Stimulated activated CD4-positive, alpha-beta T cell treated with anti-CD3 and anti-CD28 coated beads, Interleukin-12 subunit alpha, Interleukin-12 subunit beta, amount 100 ng/mL, for 24 hours (primary cell): ENCODE measurements at places on chromosomes 13 and 19.

DNA sequence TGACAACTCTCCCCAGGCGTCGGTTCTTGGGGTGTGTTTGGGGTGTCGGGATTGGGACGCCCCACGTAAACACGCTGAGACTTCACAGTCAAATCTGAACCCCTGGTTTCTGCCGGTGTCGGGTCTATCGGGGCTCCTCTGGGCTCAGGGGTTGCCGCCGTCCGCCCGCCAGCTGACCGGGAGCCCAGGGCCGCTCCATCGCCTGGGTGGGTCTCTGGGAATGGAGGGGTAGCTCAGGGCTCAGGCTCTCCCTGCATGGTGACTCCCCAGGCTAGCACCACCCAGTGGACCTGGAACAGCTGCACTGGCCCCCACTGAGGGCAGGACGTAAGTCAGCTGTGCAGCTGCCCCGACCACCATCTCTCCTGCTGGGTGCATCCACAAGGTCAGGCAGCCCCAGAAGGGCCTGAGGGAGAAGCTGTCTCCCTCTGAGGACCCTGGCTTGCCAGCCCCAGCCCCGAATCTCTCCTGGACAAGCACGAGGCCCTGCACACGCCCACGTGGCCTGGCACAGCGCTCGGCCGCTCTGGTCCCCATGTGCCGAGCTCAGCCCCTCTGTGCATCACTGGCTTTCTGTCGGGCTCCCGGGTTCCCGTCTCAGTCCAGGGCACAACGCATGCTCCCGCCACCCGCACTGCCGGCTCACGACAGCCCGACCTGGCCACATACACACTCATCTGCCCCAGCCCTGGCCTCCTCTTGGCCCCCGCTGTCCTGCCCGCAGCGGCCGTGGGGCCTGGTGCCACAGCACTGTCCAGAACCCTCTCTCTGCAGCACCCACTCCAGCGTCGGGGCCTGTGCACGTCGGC, 6.1 kb downstream of the RNF126 start:
- no peak for DNase-seq

DNA sequence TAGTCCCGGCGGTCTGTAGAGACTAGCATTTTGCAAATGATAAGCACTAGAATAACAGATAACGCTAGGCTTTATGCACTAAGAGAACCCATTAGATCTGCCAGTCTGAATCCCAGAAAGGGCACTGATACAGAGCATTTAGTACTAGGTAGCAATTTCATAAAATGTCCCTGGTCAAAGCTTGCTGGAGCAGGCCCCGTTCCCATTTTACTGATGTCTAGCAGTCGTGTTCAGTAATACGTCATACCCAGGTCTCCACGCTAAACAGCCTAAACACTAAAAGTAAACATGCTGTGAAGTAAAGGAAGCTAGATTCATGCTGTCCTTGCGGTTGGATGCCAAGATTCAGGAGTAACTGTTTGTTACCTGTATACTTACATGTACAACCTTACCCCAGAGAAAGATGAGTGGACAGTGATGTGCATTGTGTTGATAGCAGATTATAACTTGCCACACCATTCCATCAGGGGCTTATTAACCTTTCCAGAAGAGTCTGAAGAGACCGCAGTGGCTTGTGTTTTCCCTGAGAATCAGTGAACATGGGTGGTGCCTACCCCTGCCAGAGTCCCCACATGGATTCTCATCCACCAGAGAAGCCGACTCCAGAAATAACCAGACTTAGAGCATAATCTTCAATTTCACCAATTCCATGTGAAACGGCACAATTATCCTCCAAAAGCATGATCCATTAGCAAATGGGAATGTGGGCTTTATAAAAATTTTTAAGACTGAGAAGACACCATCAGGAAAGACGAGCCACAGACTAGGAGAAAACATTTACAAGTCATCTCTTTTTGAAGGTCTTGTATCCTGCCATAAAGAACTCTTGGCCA, 3.4 kb upstream of the RPS11 start:
- DNase-seq, result no peak

- DNase-seq, result no peak
Measured at GRCh38 chr13:25455146-25455545, 83.4 kb downstream of the ATP8A2 start.

- DNase-seq, result no peak
Measured at GRCh38 chr13:99217461-99218110, 16.9 kb downstream of the UBAC2 start.

DNA sequence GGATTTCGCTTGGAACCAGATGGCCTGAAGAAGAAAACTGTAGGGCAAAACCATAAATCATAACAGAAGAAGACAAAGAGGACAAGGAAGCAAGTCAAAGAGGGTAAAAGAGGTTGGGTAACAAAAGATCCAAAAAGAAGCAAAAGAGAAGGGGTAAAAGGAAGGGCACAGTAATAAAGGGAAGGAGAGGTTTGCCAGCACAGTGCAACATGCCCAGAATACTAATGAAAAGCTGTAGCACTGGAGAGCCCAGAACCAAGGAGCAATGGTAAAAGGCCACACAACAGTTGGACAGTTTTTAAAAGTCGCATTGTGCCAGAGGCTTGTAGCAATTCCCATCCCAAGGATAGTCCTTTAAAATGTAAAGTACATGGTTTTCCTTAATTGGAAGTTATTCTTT, 506.6 kb downstream of the PCDH9 start:
- no peak for DNase-seq

DNA sequence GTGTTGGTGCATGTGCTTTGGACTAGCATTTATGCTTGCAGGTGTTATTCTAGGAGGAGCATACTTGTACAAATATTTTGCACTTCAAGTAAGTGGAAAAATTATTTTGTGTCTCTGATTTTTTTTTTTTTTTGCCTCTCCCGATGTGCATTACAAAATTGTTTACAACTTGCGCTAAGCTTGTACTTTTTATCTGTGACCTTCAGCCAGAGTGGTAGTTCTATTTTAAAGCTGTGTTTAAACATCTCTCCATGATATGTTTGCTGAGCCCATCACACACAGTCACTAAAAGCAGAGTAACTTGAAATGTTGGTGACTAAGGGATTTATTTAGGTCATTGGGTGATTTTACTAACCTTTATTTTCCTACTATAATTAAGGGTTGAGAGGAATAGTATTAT, 20.8 kb downstream of the ITM2B start:
- DNase-seq, result no peak

DNA sequence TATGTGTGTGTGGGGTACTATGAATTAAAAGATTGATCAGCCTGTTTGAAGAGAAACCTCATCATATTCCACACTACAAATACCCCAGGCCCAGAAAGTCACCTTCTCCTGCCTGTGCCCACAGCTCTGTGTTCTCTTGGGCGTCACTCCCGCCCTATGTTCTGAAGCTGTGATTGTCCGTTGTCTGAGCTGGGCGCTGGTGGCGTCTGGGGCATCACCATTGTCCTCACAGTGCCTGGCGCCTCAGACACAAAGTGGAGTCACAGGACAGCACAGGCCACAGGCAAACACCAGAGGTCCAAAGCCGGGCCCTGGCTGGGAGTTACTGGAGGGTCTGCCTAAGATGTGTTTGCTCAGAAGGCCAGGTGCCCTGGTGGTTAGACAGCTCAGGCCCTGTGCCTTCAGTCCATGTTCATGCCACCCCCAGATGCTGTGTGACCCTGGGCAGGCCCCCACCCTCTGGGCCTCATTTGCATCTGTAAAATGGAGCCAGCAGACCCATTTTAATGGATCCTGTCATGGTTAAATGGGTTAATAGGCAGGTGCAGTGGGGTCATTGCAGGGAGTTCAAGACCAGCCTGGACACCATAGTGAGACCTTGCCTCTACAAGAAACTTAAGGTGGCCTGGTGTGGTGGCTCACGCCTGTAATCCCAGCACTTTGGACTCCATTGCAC, 34.5 kb downstream of the DNM2 start:
- no peak for DNase-seq

DNA sequence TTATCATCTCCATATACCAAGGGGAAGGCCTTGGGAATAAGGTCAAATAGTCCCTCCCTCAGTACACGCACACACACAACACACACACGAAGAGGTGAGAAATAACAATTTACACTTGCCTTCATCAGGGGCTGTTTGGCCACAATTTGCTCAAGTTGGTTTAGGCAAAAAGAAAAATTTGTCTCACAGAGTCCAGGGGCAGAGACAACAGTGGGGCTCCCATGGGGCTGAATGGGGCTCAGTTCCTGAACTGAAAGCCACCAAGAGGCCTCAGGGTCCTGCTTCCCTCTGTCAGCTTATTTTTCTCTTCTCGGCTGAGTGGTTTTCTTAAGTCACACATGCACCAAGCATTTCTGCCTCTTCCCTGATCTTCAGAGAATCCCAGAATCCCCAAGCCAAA, 35.5 kb downstream of the PCDH8 start:
- DNase-seq, result no peak

DNA sequence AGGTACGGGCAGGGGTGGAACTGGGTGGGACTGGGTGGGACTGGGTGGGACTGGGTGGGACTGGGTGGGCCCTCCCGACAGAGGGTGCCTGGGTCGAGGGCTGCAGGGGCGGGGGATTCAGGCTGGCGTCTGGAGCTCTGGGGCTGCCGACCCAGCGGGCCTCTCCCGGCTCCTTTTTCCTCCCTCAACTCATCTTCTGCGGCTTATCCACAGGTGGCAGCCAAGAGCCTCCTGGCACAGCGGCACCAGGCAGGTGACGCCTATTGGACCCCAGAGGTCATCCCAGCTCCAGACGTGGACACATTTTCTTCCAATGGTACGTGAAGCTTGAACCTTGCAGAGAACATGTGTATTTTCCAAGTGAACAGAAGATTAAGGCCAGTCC, 533 bp downstream of the ZNF544 start:
- DNase-seq, result no peak

DNA sequence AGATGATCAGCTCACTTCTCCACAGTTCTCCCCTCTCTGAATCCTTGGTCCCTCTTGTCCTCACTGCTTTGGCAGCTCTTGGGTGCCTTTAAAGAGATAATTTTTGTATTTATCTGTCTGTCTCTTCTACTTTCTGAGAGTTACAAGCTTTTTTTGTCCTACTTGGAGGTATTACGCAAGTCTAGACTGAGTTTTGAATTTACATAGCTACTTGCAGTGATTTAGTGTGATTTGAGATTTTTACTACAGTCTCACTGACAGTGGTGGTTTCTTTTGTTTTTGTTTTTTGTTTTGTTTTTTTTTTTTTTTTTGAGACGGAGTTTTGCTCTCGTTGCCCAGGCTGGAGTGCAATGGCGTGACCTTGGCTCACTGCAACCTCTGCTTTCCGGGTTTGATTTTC, 22.1 kb downstream of the URI1 start:
- DNase-seq, result no peak

DNA sequence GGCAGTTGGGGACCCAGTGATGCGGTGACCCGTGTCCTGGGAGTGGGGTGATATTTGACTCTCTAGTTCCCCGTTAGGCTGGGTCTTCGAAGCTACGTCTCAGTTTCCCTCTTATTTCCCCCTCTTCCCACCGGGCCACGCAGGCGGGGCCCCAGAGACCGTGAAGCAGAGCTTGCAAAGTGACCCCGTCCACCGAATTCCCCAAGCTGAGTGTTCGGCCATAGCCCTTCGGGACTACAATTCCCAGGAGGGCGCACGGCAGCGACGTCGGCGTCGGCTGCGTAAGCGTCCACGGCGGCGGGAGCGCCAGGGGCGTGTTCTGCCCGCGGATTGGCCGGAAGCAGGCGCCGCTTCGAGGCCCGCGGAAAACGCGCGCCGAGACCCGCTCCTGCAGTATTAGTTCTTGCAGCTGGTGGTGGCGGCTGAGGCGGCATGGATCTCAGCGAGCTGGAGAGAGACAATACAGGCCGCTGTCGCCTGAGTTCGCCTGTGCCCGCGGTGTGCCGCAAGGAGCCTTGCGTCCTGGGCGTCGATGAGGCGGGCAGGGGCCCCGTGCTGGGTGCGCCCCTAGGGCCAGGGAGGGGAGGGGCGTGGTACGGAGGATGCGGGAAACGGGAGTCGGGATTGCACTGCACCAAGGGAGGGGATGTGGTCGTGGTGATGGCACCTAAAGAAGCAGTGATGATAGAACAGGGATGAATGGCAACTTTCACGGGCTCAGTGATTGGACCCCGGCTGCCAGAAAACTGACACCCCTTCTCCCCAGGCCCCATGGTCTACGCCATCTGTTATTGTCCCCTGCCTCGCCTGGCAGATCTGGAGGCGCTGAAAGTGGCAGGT, at the start of gene RNASEH2A:
Gene RNASEH2A (plus strand): TSS at position 343 of the 840 bp plus-strand sequence. CDS start 90 bp downstream, at position 433.
- peak; percentile 78 for DNase-seq

DNA sequence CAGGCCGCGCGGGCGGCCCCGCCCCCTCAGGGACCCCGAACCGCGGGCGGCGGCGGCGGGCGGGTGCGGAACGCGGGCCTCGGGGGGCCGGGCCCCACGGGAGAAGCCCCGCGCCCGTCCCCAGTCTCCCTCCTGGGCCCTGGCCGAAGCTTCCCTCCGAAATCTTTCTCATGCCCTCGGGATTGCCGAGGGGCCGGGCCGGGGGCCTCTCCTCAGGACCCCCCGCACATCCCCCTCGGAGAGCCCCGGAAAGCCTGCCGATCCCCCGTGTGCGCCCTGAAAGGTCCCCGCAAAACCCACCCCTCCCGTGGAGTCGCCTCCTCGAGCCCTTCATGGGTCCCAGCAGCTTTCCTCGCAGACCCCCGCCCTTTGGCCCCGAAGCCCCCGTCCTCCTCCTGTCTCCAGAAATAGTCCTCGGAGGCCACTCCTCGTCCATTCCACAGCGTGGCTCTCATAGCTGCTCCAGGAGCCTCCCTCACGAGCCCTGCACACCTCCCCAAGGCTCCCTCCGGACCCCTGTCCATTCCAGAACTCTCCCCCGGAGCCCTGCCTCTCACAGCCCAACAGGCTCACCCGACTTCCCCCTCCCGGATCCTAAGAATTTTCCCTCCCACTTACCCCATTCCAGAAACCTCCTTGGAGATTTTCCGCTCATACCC, 555 bp downstream of the SAMD4B start:
- DNase-seq, result no peak

GRCh38 chr13:74771964-74772363, 637.8 kb upstream of the KLF12 start:
- no peak for DNase-seq

DNA sequence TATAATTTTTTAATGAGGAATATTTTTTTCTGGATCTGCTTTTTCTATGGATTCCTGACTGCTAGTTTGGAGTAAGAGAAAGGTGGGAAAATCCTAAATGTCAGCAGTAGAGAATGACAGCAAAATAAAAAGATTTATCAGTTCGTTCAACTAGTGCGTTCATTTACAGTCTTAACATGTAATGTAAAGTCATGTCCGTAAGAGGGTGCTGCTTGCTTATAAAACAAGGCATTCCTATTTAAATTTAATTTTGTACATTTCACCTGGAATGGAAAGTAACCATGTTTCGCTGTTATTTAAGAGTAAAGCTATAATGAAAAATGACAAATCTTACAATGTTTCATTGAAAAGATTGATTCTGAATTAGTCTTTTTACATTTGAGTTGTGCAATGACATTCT, 76.6 kb downstream of the ZMYM2 start:
- DNase-seq, result no peak
